ENCODE measurements at places on chromosomes 7 and 10.

DNA sequence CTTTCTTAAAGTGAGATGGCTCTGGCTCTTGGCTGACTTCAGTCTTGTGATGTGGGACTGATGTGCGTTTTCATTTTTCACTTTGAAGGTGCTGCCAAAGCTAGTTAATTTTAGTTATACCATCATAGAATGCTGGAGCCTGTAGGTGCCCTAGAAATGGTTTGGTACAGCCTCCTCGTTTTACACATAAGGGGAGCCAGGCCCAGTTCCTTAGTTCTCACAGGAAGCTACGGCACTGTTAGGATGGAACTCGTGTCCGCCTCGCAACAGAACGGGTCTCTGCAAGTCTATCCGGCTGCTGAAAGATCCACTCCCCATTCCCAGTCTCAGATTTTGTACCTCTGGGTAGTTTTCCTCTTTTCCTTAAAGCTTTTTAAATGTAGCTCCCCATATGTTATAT is 173.2 kb upstream of the PRPS1L1 start:
- no peak for DNase-seq

DNA sequence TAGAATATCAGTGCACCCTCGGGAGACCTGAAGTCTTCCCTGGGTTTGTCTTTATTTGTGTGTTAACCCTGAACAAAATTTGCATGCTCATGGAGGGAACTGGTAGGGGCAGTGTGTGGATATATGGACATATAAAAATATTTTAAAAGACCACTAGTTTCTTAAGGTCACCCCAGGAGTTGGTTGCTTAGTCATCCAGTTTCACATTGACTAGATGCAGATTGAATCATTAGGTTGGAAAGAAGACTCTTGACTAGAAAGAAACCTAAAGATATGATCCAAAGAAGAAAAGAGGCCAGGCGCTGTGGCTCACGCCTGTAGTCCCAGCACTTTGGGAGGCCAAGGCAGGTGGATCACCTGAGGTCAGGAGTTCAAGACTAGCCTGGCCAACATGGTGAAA is 137.1 kb downstream of the KAT6B start:
- DNase-seq: no peak

DNA sequence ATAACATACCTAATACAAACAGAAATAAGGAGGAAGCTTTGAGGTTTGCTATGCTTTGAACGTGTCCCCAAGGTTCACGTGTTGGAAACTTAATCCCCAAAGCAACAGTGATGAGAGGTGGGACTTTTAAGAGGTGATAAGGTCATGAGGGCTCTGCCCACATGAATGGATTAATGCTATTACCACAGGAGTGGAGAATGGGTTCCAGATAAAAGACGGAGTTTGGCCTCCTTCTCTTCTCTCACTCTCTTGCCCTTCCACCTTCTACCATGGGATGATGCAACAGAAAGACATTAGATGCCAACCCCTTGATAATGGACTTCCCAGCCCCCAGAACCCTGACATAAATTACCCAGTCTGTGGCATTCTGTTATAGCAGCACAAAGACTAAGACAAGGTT is 9.6 kb downstream of the ITGB1 start:
- no peak for DNase-seq

GRCh38 chr7:121621937-121622336 is 225.8 kb upstream of the FAM3C start:
- DNase-seq: no peak

GRCh38 chr7:16875861-16876260 is 5.9 kb downstream of the AGR3 start:
- DNase-seq: no peak

DNA sequence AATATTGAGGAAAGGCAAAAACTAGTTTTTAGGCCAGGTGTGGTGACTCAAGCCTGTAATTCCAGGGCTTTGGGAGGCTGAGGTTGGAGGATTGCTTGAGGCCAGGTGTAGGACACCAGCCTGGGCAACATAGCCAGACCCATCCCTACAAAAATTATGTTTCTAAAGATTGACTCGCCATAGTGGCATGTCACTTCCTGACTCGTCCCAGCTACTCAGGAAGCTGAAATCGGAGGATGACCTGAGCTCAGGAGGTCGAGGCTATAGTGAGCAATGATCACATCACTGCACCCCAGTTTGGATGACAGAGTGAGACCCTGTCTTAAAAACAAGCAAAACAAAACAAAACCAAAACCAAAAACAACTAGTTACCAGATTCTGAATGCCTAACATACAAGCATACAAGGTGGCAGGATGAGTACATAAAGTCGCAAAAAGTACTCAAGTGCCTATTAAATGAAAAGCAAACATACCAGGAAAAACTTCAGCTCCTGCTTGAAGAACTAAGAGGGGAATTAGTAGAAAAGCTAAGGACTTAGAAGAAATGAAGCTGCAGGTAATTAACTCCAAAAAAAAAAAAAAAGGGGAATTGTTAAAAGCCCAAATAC is 14.1 kb downstream of the ZNF398 start:
- DNase-seq: no peak

DNA sequence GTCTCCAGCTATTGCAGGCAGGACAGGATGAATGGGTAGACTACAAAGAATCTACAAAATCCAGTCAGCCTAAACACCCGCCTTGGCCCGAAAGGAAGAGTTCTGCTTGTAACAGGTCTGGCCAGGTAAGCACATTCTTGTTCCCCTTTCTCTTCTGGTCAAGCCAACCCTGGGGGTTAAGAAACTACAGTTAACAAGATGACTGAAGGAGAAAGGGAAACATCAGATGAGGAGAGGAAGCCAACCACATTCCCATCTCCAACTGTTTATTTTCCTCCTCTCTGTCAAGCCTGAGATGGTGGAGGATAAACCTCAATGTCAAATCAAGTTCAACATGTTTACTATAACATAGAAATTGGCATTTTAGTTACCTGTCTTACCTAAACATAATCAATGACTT is 198.9 kb downstream of the IPMK start:
- no peak for DNase-seq

DNA sequence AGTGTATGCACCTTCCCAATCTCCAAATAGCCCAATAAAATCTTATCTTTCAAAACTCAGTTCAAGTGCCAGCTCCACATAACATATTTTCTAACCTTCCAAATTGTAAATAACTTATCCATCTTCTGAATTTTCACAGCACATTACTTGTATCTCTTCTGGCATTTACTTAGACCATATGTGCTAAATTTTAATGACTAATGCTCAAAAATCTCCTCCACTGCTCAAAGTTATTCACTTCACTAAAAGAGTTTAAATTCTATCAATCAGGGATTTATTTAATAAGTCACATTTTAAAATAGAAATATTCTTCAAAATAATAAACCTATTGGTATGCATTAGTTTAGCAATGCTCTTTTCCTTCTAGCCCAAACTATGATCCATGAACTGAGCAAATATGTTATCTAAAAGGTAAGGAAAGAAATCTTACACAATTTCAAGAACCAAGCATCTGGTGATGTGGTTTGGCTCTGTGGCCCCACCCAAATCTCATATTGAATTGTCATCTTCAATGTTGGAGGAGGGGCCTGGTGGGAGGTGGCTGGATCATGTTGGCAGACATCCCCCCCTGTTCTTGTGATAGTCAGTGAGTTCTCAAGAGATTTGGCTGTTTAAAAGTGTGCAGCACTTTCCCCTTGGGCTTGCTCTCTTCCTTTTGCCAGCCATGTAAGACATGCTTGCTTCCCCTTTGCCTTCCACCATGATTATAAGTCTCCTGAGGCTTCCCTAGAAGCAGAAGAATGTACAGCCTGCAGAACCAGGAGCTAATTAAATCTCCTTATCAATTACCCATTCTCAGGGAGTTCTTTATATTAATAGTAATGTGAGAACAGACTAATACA is 28.1 kb upstream of the GPR22 start:
- DNase-seq: no peak

DNA sequence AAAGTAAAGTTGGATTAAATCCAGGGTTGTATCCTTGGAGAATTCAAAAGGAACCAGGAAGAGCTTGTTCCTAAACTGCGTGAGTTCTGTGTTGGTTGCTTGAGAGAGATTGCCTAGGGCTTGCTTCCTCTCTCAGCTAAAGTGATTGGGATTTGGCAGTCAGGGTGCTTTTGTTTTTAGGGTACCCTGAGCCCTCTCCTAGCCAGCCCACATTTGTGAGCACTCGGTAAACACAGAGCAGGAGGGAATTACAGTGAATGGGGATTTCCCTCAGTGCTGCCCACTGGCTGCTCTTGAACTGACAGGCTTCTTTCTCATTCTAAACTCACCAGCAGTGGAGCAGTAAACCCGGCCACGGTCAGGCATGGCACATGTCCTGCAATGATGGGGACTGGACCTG is 146.9 kb downstream of the TPST1 start:
- DNase-seq: no peak

DNA sequence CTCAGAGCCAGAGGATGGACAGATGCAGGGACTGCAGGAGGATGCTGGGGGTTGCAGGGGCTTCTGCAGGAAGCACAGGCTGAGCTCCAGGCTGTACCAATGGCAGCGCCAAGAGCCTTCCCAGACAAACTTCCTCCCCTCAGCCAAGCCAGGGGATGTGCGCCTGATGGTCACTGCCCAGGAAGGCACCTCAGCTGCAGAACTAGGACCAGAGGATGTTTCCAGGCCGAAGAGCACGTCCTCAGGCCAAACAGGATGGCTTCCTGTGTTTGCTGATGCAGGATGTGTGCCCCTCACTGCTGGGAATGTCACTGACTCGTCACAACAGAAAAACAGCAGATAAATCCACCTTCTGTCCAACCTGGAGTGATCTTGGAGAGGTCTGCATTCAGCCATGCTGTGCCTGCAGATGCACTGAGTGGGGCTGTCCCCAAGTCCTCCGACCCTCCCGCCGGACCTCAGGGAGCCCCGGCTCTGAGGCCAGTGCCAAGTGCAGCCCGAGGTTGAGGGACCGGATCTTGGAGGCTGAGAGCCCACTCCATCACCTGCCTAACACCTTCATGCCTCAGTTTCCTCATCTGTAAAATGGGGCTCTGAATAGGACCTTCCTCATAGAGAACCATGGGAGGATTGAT is 152.5 kb upstream of the CHST15 start:
- no peak for DNase-seq

- DNase-seq: no peak
Observed at GRCh38 chr10:76764177-76764576, 873.4 kb downstream of the KCNMA1 start.

DNA sequence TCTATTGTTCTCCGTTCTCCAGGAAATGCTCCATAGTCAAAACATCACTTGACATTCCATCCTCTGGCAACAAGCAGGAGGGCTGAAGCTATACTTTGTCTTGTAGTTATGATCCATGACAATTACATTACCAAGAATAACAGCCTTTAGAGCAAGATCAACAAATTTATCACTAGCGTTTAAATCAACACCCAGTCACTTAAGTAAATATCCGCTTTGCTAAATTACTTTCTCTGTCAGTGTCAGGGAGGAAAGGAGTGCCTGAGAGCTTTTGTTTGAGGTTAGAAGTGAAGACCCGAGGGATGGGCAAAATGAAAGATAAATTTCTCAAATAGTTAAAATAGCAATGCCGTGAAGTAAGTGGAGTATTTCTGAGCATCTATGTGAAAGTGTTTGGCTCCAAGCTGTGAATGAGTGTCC is 236.1 kb upstream of the BMPER start:
- DNase-seq: no peak

- DNase-seq: no peak
Observed at GRCh38 chr7:38975944-38976392, 1.7 kb upstream of the POU6F2 start.

GRCh38 chr7:66950311-66950710 is 29.3 kb downstream of the TMEM248 start:
- no peak for DNase-seq

GRCh38 chr10:87935290-87936141 is 72.1 kb downstream of the PTEN start:
- no peak for DNase-seq

- no peak for DNase-seq
Observed at GRCh38 chr10:101538446-101538845, 49.6 kb downstream of the POLL start.

DNA sequence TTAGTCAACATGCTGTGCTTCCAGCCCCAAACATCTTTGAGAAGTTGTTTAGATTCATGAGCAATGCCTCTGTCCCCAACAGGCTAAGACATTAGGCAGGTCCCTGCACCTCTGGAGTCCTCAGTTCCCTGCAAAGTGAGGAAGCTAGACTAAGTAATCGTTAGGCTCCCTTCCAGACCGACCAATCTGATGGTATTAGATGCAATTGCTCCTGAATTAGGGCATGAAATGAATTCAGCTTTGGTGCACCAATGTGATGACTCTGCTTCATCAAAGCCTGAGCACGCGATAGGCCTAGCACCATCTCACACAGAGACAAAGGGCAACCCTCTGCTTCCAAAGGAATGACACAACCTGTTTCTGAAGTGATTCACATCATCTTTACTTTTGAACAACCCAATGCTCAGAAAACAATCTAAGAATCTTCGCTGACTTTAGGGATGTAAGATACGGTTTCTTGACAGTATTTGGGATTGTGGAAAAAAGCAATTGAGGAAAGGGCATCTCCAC is 723 bp upstream of the TES start:
- DNase-seq: no peak

- DNase-seq: no peak
Observed at GRCh38 chr7:7177044-7177517, 5.3 kb upstream of the C1GALT1 start.

DNA sequence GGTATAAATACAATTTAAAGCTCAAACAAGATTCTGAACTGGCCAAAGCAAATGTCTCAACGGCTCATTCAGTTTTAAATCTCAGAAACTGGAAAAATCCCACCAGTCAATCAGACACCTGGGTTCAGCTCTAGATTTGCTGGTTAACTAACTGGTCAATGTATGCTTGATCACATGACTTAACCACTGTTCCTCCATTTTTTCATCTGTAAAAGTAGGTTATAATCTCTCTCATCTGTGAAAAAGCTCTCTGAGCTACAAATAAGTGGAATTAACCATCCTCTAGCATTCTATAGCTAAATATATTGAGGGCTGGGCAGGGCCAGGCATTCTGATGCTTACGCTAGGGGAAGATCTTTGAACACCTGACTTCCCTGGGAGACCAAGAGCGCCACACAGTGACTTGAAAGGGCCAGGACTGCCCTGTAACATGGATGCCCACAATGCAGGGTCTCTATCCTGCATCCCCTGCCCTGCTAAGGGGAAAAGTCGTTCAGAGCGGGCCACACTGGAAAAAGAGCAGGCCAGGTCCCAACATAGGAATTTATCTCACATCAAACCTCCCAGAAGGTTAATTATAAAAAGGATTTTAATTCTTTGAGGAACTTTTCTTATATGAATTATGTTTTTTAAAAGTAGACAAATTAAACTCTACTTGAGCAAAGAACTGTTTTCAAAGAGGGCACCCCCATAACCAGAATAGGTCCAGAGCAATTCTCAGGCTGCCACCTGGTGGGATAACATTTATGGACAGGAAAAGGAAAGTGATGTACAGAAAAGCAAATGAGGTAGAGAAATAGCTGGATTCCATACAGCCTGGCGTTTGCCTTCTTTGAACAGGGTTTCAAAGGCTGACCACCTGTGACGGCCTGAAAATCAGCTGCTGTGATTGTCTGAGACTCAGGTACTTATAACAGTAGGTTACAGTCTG is 1.8 kb downstream of the RP9 start:
- DNase-seq: no peak

DNA sequence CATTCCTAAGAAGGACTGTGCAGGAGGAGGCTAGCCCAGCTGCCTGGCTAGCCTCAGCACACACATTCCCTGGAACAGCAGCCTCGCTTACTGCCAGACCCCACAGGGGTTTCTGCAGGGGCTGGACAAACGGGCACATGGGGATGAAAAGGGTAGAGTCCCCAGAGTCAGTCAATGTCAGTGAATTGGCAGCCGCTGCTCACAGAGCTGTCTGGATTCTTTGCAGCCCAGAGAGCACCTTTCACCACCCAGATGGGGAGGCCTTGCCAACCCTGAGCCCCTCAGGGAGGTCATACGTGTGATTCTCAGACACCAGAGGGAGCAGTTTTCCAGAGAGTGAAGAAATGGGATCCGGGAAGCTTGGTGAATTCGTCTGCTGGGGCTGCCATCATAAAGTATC is 143.3 kb downstream of the KCNMA1 start:
- no peak for DNase-seq
